GM13976 (cell line): ENCODE measurements at places on chromosomes 1 and 21.

DNA sequence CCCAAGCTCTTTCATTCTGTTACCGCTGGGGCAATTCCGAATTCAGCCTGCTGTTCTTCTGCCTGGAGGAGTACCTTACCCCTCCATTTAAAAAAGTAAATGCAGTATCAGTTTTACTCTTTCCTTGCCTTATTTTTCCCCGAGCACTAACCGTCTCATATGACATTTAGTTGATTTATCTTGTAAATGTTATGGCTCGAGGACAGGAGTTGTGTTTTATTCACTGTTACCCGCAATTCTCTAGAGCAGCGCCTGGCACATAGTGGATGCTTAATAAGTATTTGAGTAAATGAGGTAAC lies 425 bp upstream of the TADA1 start:
- no peak for DNase-seq

- DNase-seq, result peak; percentile 84
Observed at GRCh38 chr1:28144203-28145135, 32.0 kb downstream of the PTAFR start.

DNA sequence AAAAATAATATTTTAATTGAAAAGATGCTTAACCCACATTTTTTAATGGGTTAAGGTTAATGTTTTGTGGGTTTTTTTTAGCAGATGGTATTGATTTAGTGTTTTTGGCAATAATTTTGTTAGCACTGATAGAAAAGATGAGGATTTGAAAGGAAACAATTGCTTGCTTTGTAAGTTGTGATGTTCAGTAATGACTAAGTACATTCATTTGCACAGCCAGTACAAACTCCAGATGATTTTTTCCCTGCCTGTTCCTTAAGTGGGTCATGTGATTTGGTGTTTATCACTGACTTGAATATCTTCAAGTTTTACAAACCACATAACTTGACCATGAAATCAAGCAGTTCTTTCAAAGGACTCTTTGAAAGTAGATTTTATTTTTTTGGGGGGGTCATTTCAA lies 15.0 kb downstream of the DISP1 start:
- DNase-seq, result no peak

DNA sequence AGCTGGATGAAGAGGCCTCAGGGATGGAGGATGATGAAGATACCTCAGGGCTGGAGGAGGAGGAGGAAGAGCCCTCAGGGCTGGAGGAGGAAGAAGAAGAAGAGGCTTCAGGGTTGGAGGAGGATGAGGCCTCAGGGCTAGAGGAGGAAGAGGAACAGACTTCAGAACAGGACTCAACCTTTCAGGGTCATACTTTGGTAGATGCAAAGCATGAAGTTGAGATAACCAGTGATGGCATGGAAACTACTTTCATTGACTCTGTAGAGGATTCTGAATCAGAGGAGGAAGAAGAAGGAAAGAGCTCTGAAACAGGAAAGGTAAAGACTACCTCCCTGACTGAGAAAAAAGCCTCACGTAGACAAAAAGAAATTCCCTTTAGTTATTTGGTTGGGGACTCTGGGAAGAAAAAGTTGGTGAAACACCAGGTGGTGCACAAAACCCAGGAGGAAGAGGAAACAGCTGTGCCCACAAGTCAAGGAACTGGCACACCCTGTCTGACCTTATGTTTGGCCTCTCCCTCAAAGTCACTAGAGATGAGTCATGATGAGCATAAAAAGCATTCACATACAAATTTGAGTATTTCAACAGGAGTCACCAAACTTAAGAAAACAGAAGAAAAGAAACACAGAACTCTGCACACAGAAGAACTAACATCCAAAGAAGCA lies 15.4 kb downstream of the L1TD1 start:
- no peak for DNase-seq

- no peak for DNase-seq
Observed at GRCh38 chr1:76191561-76191960, 117.0 kb downstream of the ST6GALNAC3 start.

DNA sequence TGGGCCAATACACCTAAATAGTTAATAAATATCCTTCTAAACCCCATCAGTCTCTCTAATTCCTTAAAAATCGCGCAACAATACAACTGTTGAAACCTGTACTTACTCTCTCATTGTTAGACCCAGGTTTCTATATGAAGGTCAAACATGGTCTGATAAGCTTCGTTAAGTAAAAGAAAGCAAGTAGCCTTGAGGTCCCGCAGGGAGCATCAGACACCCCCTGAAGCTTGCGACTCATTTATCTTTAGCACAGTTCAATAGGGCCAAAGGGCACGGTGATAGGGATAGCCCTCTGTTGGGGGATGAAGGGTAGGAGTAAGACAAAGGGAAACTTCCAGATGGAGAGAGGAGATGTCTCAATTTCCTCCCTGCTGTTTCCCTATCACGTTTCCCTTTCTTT lies 27.3 kb upstream of the THEM4 start:
- DNase-seq, result no peak

DNA sequence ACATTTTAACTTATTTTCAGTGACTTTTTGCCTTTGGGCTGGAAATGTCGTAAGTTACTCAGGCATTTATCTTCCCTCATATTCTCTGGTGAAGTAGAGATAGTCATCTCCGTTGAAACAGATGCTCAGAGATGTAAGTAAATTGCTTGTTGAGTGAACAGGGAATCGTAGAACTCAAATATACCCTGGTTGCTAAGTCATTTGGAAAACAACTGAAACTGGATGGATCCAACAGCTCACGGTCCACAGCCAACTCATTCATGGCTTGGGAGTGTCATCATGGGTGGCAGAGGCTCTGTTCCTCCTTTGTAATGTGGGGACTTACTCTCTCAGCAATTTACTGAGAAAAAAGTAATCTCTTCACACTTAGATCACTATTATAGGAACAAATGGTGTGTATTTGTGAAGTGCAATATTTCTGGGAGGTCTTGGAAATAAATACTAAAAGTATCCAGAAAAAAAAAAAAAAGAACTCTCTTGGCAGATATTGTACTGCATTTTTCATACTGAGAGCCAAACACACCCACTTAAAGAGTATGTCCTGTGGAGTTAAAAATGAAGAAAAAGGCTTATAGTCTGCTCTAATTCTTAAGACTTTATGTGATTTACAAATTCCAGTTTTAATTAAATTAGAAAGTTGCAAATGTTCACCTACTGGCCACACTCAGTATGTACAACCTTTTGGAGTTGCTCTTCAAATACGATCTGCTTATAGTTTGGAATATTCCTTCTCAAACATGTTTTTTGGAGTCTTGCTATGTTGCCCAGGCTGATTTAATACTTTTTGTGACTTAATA lies 107.4 kb downstream of the LEPR start:
- DNase-seq, result no peak

GRCh38 chr1:242525769-242526168 lies 1.3 kb upstream of the PLD5 start:
- no peak for DNase-seq

GRCh38 chr1:9439074-9439761 lies 100.0 kb upstream of the SLC25A33 start:
- no peak for DNase-seq

DNA sequence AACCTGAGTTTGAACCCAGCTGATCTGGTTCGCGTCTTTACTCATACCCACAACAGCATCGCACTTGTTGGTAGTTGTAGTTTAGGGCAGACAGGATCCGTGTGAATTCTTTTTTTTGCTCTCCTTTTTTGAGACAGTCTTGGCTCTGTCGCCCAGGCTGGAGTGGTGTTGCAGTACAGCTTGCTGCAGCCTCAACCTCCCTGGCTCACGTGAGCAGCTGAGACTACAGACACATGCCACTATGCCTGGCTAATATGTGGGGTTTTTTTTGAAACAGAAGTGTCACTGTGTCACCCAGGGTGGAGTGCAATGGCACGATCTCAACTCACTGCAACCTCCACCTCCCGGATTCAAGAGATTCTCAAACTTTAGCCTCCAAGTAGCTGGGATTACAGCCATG lies 7.9 kb downstream of the TAF13 start:
- DNase-seq, result no peak

GRCh38 chr1:50074931-50075330 lies 33.8 kb upstream of the ELAVL4 start:
- no peak for DNase-seq

DNA sequence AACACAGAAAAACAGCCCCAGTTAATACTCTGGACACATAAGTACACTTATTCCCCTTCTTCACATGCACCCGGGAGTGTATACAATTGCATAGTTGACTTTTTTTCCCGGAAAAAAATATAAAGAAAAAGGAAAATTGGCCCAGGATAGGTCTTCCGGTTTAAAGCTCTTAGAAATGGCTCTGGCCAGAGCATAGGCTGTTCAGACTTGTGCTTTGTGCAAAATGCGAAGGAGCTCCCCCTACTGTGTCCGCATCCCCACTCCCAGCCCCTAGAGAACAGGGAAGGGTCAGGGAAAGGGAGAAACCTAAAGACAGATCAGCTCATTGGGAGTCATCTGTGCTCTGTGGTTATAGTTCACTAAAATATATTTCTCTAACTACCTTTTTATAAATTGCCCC lies 5.5 kb upstream of the MTMR11 start:
- no peak for DNase-seq

DNA sequence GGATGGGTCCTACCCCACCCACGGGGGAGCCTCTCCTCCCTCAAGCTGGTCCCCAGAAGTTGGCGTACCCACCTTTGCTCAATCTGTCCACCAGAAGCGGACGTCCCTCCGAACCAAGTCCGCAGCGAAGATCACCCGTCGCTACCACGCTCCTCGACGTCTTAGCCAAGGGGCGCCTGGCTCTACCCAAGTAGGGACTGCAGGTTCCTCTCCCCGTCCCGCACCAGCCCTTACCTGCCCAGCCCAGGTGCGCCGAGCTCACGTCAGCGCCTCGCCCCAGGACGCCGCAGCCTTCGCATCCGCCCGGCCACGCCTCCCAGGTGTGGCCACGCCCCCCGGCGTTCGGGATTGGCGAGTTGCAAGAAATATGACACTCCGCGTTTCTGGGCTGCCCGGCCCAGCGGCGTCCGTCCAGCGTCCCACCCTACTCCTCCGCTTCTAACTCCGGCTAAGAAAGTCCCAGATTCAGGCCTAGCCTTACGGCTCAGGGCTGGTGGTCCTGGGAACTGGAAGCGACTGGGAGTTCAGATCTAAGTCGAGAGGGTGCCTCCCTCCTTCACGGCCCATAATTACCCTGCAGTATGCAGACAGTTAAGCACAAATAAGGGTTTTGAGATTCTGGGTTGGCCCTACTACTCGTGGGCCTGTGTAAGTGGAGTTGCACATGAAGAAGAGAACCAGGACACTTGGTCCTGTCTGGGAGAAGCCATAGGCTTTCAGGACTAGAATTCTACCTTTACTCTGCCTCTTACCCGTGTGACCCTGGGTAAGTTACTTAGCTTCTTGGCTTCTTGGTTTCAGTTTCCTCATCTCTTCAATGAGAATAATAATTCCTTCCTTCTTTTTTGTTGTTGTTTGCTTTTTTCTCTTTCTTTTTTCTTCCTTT lies at the start of gene IRF6:
Gene IRF6, minus strand, starts transcription at position 268 of the 886 bp plus-strand sequence. CDS start 4,729 bp downstream, outside the sequence.
- DNase-seq, result peak; percentile 93

DNA sequence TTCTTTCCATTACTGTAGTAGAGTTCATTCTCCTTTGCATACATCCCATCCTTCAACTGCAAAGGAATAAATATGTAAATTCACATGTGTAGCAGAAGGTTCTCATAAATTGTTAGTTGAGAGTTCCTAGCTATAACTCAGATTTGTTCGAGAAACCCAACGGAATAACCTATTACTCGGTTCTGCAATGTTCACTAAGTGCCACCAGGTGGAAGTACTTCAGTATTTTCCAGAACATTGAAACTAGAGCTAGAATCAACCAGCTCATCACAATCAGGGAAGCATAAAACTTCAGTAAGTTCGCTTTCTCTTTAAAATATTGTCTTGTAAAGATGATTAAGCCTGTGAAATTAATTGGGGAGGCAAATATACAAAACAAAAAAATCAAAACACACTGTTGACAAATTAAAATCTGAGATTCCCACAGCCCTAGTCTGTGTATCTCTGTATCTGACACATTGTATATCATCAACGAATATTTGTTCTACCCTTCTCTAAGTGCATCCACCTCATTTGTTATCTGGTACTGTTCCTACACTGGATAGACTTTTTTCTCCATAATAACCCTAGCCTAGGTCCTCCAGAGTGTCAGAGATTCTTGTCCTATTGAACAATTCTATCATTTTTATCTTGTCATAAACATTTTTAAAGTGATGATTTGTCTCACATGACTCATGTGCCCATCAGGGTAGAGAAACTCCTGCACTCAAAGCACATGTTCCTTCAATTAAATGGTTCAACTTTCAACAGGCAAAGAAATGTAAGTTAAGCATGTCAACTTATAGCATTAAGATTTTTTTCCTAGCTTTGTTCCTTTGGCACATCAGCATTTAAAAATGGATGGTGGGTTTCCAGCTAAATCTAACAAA lies 31.9 kb downstream of the MROH9 start:
- DNase-seq, result peak; percentile 17

- no peak for DNase-seq
Observed at GRCh38 chr1:26283279-26283853, 3.5 kb downstream of the SH3BGRL3 start.
